Fibroblast of lung (primary cell): ENCODE measurements at places on chromosomes 5 and 9.

DNA sequence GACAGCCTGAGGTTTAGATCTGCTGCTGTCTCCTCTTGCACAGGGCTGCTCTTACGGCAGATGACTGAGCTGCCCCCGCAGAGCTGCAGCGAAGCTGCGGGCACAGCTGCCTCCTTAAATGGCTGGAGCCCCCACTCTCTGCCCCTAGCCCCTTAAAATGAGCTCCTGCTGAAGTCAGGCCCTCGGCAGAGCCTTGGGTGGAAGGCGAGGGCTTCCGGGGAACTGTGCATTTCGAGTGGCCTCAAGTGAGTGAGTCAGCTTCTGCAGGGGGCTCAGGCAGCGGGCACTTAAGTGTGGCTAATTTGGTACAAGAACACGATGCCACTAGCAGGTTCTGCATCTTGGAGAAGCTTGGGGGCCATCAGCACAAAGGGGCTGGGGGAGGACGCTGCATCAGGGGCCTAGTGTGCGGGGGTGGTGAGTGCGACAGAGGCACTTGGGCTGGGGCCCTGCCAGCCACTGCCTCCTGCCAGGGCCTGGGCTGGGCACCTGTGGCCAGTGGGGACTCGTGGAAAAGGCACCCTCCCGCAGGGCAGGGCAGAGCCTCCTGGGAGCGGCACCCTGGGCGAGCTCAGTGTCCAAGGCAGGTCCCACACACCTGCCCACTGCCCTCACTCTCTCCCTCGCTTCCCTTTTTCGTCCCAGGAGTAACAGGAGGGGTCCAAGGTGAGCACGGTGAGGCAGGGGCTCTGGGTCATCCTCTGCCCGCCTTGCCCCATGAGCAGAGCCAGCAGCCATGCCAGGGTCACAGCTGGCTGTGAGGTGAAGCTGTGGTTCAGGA, 28.8 kb upstream of the RNU6ATAC start:
- DNase-seq = peak; percentile 35

- DNase-seq = no peak
Observed at GRCh38 chr9:27715651-27716050, 142.4 kb upstream of the C9orf72 start.

GRCh38 chr5:150316320-150316719, 13.6 kb upstream of the ARSI start:
- no peak for DNase-seq

- no peak for DNase-seq
Observed at GRCh38 chr9:133048595-133048994, 13.2 kb upstream of the CEL start.

DNA sequence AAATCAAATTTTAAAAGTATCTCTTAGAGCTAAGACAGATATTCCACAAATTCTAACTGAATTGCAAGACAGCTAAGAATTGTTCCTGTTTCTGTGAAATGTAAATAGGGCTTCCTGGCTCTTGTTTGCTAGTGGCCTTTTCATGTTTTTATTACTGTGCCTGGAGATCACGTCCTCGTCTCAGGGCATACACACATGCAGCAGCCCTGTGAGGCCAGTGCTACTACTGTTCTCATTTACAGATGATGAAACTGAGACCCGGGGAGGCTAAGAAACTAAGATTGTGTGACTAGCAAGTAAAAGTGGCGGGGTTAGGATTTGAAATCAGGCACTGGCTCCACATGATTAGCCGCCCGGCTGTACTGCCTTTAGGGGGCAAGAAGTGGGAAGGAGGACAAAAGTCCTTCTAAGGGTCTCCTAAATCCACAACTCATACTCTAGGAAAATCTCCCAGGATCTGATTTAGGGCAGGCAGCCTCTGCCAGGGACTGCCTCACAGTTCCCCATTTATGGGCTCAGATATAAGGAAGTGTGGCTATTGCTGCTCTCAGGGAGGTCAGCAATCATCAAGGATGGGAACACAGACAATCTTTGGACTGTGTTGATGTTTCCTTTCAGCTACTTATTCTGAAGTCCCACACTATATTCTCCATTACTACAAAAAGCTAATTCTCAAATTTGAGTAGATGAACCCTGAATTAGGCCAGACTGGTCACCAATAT, 7.9 kb downstream of the PRUNE2 start:
- DNase-seq = no peak

- no peak for DNase-seq
Observed at GRCh38 chr5:71948206-71948605, 159.1 kb upstream of the MAP1B start.

- DNase-seq = no peak
Observed at GRCh38 chr9:88789785-88790184, 201.5 kb upstream of the S1PR3 start.

DNA sequence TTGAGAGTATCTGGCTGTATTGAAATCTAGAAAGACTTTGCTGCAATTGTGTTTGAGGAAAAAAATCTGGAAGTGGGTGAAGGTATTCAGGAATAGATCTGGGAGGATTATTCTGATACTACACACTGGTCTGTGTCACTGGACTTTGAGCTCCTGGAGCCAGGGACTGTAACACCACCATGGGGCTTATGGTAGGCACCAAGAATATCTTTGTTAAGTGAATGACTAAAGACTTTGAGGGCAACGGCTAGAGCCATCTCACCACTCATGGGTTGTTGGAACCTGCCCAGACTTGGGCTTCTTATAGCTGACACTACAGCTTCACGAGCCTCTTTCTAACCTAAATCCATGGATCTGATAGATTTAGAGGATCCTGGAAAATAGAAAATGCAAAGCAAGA, 10.2 kb downstream of the NFX1 start:
- DNase-seq = no peak

DNA sequence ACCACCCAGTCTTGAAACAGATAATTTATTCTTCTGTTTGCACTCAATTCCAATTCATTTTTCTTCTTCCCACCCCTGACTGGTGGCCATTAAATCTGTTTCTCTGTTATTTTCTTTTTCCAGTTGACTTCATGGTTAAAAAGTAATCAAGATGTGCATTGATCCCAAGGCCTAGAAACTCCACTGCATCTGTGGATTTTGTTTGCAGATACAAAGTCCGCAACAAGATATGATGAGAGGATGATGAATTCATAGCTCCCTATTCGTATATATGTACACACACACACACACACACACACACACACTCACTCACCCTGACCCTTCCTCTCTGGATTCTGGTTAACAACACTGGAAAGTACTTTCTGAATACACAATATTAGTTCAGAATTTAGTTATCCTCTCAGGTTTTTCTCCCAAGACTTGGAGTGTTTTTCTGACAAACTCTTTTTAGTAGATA, 52.4 kb downstream of the CD180 start:
- DNase-seq = no peak

DNA sequence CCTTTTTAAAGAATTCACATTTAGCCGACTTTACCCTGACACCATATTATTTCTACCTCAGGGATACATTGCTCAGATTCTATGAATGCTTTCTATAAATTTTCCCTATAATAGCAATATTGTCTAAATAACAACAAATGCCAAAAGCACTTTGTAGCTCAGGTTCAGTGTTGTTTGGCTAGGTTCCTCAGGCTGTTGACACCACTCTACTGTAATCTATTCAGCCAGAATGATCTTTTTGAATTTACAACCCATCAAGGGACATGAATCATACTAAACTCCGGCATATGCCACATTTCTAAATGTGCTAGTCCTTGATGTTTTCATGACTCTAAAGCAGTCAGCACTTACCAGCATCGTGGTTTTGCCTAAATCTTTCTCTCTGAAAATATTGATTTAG, 641.5 kb upstream of the CDH10 start:
- no peak for DNase-seq

DNA sequence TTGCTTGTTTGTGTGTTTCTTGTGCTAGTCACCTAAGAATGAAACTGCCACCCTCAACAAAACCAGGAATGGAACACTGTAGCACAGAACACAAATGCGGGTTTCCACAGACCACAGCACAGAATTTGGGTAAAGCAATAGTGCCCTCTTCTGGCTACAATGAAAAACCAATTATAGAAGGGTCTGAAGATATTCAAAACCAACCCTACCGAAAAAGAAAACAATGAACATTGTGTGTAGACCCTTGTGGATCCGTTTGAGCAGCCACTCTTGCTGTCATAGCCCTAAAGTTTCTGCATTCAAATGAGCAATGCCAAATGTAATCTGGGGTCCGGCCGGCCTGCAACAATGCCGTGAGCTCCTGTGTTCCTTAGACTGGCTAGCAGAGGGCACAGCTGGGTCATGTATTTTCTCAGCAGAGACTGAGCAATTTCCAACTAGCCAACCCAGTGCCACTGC, 8.3 kb upstream of the ENC1 start:
- peak; percentile 74 for DNase-seq

DNA sequence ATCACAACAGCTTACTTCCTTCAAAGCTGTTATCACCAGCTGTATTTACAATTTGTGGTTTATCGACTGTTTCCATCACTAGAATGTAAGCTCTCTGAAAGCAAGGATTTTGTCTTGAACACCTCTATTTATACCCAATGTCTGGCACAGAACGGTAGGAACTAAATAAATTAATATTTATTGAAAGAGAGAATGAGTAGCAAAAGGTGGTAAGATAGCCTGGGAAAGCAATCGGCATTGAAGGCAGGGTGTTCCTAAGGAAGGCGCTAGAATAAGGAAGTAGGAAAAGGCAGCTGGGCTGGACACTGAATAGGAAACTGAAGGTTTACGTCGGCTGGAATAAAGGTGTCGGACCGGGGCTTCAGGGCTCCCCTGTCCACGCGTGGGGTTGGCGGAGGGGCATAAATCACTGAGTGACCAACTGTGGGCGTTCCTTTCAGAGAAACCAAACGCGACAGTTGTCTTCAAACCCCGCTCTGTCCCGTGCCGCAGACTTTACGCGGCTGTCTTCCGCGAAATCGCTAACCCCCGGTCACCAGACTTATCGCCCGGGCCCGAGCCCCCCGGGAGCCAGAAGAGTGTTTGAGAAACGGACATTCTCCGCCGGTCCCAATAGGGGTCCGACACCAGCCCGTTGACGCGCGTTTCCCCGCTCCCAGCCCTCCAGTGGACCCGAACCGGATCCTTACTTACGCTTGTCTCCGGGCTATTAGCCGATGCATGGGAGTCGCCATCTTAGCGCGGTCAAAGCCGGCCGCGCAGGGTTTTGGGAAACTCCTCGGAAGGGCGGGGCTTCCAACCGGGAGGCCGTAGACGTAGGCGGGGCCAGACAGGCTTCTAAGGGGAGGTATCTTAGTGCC, at the start of gene ZCCHC10:
ZCCHC10 (minus strand) TSS at position 746 of the 860 bp plus-strand sequence; CDS start at position 734, 12 bp downstream.
- peak; percentile 92 for DNase-seq

DNA sequence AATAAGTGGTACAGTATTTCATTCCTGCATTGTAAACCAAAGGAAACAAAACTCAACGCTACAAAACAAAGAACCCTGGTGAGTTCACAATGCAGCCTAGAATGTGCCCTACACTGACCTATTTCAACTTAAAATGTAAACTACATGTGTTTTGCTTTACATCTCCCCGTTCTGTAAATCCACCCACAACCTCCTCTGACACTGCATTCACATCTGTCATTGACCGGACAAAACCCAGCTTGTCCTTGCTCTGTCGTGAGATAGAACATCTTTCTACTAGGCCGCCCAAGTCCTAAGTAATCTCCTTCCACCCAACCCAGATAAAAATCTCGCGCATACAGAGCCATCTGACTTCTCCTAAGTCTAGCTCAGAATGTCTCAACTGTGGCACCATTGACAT, 6.1 kb upstream of the VLDLR start:
- DNase-seq = no peak

GRCh38 chr9:115229496-115229895, 111.5 kb upstream of the TNC start:
- peak; percentile 37 for DNase-seq

- no peak for DNase-seq
Observed at GRCh38 chr5:125005266-125005665, 258.8 kb upstream of the ZNF608 start.

DNA sequence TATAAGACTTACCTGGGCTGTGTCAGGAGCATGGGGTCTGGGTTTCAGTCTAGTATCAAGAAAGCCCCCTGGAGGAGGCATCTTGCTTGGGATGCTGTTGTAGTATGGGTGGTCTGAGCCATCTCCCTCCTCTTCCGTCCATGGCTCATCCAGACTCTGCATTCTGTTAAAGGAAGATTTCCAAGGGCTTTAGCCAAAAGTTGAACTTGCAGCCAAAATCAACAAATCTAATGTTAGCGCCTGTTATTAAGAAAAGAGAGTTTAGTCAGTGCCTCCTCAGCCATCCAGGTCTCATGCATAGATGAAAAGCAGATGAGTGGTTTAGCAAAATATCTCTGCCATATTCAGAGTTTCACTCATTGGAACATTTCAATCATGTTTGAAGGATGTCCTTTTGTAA, 55.6 kb downstream of the S1PR3 start:
- DNase-seq = peak; percentile 44

DNA sequence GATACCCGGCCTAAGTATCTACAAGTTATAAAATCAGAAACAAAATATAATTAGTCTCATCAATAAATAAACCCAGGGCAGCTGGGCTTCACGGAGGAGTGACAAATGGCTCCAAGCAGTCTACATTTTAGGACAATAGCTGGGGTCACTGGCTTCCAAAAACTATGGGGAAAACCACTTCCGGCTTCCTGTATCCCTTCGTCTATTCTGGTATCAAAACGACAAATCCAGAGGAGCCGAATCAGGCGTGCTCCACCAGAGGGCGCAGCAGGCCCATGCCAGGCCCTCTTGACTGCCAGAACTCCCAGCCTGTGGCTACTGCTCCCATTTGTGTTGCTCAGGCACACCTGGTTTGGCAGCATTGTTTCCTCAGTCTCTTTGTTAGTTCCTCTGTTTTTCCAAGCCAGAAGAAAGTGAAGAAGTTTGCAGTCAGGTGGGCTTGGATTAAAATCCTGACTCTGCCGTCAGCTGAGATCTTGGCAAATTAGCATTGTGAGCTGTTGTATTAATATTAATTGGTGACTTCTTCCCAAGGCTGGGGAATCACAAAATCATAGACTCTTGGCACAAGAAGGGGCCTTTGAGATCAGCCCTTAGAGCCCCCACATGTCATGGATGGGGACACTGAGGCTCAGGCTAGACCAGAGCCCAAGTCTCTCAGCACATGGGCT, 11.6 kb upstream of the RAB14 start:
- peak; percentile 79 for DNase-seq

DNA sequence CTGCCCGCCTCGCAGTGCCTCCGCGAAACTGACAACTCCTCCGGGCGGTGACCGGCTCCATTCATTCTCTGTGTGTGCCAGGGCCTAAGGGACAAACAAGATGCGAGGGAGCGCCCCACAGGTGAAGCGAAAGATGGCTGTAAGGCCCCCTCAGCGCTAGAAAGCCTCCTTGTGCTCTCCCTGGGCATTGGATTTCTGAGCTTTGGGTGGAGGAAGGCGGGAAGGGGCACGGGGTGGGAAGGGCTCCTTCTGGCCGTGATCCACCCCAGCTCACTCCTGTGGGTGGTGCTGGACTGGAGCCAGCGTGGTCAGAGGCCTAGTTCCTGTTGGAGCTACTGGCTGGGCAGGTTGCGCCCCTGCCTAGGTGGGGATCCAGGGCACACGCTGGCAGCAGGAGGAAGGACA, 943 bp downstream of the GALNT12 start:
- DNase-seq = no peak

DNA sequence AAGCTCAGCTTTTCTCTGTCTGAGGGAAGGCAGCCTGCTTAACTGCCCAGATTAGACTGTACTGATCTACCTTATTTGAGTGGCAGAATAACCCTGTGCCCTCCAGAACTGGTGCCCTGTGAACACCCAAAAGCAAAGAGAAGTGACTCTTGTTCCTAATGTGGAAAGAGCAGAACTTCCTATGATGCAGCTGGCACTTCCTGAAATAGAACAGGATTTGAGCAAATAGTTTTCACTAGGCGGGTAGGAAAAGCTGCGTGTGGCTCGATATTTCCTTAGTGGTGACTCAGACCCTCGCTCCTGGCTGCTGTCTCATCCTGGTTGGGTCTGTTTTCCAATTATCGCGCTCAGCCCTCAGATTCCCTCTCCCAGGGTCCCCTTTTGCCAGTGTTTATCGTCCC, 89.9 kb downstream of the SH3TC2 start:
- peak; percentile 87 for DNase-seq

GRCh38 chr9:116198344-116198743, 44.8 kb downstream of the PAPPA start:
- DNase-seq = no peak
